Nephron progenitor cell (in vitro differentiated cells): ENCODE measurements at places on chromosomes 6 and 20.

GRCh38 chr6:2597991-2598390 lies 152.7 kb downstream of the MYLK4 start:
- DNase-seq = no peak

DNA sequence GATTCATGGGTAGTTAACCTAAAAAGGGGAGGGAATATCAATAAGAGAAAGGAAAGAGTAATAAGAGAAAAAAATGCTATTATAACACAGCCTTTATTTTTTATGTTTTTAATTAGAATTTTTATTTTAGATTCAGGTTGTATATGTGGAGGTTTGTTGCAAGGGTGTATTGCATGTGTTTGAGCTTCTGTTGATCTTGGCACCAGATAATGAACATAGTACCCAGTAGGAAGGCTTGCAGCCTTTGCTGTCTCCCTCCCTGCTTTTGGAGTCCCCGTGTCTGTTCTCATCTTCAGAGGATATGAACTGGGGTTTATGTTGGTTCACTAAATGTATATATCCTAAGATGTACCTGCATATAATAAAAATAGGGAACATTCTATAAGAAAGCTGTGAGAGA lies 250.0 kb downstream of the UST start:
- no peak for DNase-seq

DNA sequence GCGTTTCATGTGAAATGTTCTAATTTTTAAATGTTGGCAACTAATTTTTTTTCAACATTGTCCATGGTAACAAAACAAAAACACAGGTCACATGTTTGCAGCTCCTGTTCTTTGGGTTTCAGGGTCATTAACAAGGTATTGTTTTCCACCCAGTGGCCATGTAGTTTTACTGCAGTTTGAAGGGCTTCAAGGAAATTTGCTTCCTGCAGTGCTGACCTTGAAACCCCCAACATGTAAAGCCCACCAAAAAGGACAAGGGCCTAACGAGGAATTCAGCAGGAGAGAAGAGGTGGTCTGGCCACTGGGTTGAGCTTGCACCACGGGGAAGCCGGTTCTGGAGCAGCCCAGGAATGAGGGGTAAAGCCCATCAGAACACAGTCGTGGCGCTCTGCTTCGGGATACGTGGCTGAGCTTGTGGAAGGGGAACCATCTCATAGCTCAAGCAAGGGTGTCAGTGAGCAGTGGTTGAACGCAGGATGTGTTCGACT lies 13.9 kb upstream of the KLHL31 start:
- DNase-seq = no peak

DNA sequence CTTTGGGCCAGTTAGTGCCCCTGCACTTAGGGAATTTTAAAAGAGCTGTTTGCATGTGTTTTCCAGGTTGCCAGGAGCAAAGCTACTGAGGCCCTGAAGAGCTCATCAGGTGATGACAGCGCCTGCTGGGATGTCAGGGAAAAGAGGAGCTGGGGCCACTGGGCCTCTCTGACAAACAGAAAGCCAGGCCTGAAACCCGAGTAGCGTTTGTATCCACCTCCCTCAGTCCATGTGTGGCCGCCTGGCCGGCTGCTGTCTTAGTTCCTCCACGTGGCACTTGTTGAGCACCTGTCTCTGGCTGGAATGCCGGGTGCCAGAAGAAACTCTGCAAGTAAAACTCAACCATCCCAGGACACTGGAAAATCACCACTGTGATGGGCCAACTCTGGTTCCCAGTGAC lies 601.2 kb downstream of the CDH26 start:
- DNase-seq = peak; percentile 42

DNA sequence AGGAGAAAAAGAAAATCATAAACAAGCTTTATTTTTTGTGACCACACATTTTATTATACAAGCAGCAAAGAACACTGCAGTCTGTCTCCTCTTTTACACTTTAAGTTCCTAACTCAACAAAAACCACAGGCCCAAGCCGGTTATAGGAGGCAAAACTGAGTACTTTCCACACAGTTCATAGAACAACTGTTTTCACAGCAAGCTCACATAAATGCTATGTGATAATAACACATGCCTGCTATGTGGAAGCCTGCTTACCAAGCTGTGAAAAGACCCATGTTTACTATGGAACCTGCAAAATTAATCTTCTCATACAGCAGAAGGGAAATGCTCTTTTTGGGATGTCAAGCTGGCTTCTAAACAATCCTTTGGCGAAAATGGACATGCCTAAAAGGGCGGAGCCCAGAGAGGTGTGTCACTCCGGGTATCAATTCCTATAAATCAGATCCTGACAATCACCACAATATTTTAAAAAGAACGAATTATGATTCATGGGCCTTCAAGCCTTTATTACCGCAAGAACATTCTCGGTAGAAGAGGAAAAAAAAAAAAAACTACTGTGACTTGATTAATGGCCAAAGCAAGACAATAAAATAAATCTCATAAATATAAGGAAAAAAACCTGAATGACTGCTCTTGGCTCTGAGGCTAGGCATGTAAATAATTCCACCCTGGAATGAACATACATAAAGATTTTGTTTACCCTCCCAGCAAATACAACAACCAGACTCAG lies 2.6 kb downstream of the TRERF1 start:
- DNase-seq = no peak

DNA sequence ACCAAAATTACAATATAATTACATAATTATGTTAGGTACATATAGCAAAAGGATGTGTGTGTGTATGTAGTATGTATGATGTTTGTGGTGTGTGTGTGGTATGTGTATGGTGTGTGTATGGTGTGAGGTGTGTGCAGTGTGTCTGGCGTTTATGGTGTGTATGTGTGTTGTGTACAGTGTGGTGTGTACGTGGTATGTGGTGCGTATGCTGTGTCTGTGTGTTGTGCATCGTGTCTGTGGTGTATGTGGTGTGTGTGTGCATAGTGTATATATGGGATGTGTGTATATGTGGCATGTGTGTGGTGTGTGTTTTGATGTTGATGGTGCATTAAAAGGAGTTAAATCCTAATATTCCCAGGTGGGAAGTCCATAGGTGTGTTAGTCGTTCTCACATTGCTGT lies 62.8 kb downstream of the PLG start:
- no peak for DNase-seq
